Memory B cell (primary cell): ENCODE measurements at places on chromosomes 1 and 21.

DNA sequence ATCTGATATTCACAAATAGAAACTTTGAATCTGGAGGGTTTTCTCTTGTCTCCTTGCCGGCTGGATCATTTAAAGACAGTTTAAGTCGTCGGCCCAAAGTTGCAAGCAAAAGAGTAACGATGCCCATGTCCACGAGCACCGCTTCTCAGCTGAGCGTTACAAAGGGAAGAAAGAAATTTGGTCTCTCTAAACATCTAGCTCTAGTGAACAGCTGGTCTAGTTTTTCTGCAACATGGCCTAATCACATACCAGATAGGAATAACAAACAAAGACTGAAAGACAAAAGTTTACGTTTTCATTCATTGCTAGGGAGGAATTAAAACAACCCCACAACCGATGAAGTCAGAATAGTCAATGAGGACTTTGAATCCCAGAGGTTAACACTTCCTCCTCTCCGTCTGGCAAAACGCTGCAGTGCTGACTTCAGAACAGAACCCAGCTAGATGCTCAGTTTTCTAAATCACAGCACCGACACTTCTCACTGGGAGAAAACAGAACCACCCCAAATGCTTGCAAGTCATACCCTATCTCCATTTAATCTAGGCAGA lies 69.4 kb downstream of the NTPCR start:
- no peak overlapping the region for H3K27ac ChIP-seq
- no peak overlapping the region for H3K4me3 ChIP-seq
- peaks cover 4% of the 10 kb centered on the region for H3K4me1 ChIP-seq
- DNase-seq = no peak

- no peak for DNase-seq
- no peak overlapping the region for H3K27ac ChIP-seq
- H3K36me3 ChIP-seq = no peaks in the 10 kb centered on the region
- peaks cover 40% of the 10 kb centered on the region for H3K27me3 ChIP-seq
Observed at GRCh38 chr1:30824736-30825429, 67.3 kb upstream of the LAPTM5 start.

- peaks cover 20% of the 10 kb centered on the region for H3K27me3 ChIP-seq
- peak overlapping the region; percentile 79 for H3K4me3 ChIP-seq
- H3K27ac ChIP-seq = no peak overlapping the region
- peak; percentile 32 for DNase-seq
Observed at GRCh38 chr1:26994020-26994786, 711 bp downstream of the TRNP1 start.

DNA sequence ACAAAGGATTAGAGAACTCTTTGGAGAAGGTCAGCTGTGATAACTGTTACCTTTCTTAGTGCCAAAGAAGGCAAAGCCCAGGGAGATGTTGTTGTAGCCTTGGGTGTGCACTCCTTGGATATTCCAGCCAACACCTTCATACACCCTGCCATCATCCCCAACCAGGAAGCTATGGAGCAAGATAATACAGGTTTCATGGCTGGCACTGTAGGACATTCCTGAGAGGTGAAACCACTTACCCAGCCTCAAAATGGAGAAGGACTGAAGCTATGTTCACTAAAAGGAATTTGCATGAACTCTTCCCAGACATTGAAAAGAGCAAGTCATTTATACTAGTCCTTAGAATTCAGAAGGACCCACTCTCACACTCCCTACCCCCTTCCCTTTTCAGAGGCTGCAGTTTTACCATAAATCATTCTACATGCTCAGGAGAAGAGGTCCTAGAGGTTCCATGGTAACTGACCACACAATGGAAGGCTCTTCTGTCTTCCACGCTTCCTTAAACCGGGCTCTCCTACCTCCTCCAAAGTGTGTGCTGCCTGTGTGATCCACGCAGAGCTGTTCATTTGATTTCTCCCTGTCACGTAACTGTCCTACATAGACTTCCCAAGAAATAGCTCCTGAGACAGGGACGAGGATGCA lies 5.5 kb downstream of the PGLYRP4 start:
- no peak overlapping the region for H3K4me3 ChIP-seq
- DNase-seq = no peak
- no peaks in the 10 kb centered on the region for H3K36me3 ChIP-seq
- H3K27ac ChIP-seq = no peak overlapping the region
- peaks cover 38% of the 10 kb centered on the region for H3K27me3 ChIP-seq
- peaks cover 23% of the 10 kb centered on the region for H3K4me1 ChIP-seq

DNA sequence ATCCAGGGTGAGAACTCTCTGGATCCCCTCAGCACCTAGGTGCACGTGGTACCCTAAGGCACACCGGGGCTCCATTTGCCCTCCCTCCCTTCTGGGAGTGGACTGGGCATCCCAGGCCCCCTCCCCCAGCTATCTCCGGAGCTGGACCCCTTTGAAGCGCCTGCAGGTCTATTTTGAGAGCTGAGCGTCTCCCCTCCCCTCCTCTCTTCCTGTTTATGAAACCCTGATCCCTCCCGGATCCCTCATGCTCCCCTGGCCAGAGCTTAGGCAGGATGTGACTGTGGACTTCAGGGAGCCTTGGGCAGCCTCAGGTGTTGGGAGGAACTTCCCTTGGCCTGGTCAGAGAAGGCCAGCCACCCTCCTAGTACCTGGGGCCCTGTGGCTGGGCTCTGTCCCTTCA lies 10.2 kb downstream of the RPS6KA1 start:
- no peaks in the 10 kb centered on the region for H3K27me3 ChIP-seq
- H3K36me3 ChIP-seq = no peaks in the 10 kb centered on the region
- H3K27ac ChIP-seq = no peak overlapping the region
- DNase-seq = no peak
- H3K4me3 ChIP-seq = no peak overlapping the region

DNA sequence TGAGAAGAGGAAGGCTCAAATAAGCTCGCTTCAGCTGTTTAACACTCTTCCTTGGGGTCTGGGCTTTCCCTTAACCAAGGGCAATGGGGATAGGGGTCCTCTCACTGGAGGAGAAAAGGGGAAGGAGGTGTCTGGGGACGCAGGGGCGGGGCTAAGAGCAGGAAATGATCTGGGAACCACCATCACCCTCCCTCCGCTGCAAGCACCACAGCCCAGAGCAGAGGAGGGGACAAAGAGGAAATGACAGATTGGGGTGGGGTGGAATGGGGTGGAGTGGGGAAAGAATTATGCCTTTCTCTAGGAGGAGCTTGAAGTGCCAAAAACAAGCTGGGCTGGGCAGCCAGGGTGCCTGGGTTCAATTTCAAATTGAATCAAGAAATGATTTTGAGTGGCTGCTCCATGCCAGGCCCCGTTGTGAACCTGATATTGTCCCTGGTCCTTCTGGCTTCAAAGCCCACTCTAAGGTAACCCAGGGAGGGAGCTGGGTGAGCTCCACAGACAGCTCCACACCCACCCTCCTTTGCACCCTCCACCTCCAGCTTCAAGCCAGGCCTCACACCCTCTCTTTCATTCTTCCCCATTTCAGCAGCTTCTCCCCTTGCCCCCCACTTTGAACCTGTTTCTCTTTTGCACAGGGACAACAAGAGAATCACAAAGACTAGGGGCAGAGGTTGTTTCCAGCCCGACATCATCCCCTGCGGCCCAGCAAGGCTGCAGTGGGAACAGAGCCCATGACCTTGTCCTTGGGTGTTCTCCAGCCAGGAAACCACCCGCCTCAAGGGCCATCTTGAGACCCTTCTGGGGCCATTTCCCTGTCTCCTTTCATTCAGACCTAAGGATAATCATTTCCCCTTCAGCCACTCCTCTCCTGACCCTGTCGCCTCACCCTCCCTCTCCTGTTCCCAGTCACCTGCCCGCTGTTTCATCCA lies 1.1 kb downstream of the ARHGAP30 start:
- peak overlapping the region; percentile 98 for H3K4me3 ChIP-seq
- no peaks in the 10 kb centered on the region for H3K27me3 ChIP-seq
- DNase-seq = peak; percentile 63
- H3K36me3 ChIP-seq = peaks cover 19% of the 10 kb centered on the region
- H3K27ac ChIP-seq = peak overlapping the region; percentile 95

- no peak for DNase-seq
- H3K36me3 ChIP-seq = no peaks in the 10 kb centered on the region
- H3K27ac ChIP-seq = no peak overlapping the region
- H3K4me1 ChIP-seq = no peaks in the 10 kb centered on the region
- peaks cover 25% of the 10 kb centered on the region for H3K27me3 ChIP-seq
- no peak overlapping the region for H3K4me3 ChIP-seq
Observed at GRCh38 chr1:94104776-94105580, 16.0 kb downstream of the ABCA4 start.

- no peak for DNase-seq
- H3K4me3 ChIP-seq = no peak overlapping the region
- peaks cover 1% of the 10 kb centered on the region for H3K27me3 ChIP-seq
- H3K36me3 ChIP-seq = no peaks in the 10 kb centered on the region
- no peak overlapping the region for H3K27ac ChIP-seq
Observed at GRCh38 chr21:15506086-15506485, 223.7 kb upstream of the USP25 start.

GRCh38 chr1:177228693-177229065 lies 57.9 kb downstream of the BRINP2 start:
- H3K27ac ChIP-seq = no peak overlapping the region
- no peaks in the 10 kb centered on the region for H3K27me3 ChIP-seq
- DNase-seq = no peak
- H3K4me3 ChIP-seq = no peak overlapping the region

GRCh38 chr1:169723763-169724162 lies 10.1 kb downstream of the SELE start:
- H3K36me3 ChIP-seq = no peaks in the 10 kb centered on the region
- DNase-seq = no peak
- no peaks in the 10 kb centered on the region for H3K4me1 ChIP-seq
- H3K4me3 ChIP-seq = no peak overlapping the region
- H3K27ac ChIP-seq = no peak overlapping the region

GRCh38 chr1:205542367-205542766 lies 37.9 kb downstream of the CDK18 start:
- H3K36me3 ChIP-seq = no peaks in the 10 kb centered on the region
- DNase-seq = no peak
- peaks cover 24% of the 10 kb centered on the region for H3K27me3 ChIP-seq
- H3K27ac ChIP-seq = no peak overlapping the region
- peaks cover 2% of the 10 kb centered on the region for H3K4me1 ChIP-seq
- no peak overlapping the region for H3K4me3 ChIP-seq
